Stimulated activated CD8-positive, alpha-beta memory T cell treated with anti-CD3 and anti-CD28 coated beads, Interleukin-2, amount 100 ng/mL, for 48 hours (primary cell): ENCODE measurements at places on chromosomes 1 and 21.

- DNase-seq: no peak
Observed at GRCh38 chr1:201795066-201795465, 33.9 kb upstream of the IPO9 start.

- no peak for DNase-seq
Observed at GRCh38 chr21:28177124-28177523, 815.6 kb downstream of the LTN1 start.

DNA sequence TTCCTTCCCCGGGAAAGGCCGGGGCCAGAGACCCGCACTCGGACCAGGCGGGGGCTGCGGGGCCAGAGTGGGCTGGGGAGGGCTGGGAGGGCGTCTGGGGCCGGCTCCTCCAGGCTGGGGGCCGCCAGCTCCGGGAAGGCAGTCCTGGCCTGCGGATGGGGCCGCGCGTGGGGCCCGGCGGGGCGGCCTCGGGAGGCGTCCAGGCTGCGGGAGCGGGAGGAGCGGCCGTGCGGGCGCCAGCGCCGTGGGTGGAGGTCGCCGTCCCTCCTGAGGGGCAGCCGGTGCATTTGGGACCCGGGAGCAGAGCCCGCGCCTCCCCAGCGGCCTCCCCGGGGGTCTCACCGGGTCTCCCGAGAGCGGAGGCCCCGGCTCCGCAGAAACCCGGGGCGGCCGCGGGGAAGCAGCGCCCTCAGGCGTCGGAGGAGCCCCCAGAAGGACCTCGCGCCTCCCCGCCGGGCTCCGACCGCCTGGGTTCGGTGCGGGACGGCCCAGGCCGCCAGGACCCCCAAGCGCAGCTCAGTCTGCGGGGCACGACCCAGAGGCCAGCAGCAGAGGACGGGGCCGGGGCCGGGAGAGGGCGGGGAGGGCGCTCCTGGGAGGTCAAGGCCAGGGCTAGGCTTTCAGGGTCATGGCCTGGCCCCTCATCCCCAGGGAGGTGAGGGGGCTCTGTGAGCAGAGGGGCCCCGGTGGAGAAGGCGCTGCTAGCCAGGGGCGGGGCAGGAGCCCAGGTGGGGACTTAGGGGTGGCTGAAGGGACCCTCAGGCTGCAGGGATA lies 7.2 kb upstream of the SLX9 start:
- no peak for DNase-seq

- no peak for DNase-seq
Observed at GRCh38 chr1:117834416-117834815, 95.0 kb downstream of the GDAP2 start.

- DNase-seq: peak; percentile 53
Observed at GRCh38 chr1:32981003-32981901, 16.6 kb upstream of the RNF19B start.

GRCh38 chr1:5936126-5936525 lies 56.1 kb downstream of the NPHP4 start:
- no peak for DNase-seq

- no peak for DNase-seq
Observed at GRCh38 chr21:45302082-45303061, 14.7 kb upstream of the POFUT2 start.

DNA sequence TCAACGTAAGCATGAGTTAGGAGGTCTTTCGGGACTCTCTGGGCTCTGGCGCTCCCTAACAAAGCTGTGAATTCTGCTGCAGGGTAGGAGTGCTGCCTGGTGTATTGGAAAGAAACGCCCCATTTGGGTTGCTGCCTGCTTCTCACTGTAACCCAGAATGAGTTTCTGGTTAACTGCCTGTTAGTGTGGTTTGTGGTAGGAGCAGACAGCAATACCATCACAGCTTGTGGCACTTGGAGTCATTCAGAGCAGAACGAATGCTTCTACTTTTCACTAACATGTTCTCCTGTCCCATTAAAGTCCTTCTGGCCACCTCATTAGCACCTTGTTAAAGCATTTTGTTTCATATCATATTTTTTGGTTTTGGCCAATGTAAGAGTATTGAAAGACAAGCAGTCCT lies 18.1 kb downstream of the MAP3K7CL start:
- DNase-seq: no peak

- DNase-seq: no peak
Observed at GRCh38 chr21:38804789-38805327, 871 bp upstream of the ETS2 start.

- DNase-seq: no peak
Observed at GRCh38 chr1:9590945-9591668, 2.4 kb downstream of the TMEM201 start.

DNA sequence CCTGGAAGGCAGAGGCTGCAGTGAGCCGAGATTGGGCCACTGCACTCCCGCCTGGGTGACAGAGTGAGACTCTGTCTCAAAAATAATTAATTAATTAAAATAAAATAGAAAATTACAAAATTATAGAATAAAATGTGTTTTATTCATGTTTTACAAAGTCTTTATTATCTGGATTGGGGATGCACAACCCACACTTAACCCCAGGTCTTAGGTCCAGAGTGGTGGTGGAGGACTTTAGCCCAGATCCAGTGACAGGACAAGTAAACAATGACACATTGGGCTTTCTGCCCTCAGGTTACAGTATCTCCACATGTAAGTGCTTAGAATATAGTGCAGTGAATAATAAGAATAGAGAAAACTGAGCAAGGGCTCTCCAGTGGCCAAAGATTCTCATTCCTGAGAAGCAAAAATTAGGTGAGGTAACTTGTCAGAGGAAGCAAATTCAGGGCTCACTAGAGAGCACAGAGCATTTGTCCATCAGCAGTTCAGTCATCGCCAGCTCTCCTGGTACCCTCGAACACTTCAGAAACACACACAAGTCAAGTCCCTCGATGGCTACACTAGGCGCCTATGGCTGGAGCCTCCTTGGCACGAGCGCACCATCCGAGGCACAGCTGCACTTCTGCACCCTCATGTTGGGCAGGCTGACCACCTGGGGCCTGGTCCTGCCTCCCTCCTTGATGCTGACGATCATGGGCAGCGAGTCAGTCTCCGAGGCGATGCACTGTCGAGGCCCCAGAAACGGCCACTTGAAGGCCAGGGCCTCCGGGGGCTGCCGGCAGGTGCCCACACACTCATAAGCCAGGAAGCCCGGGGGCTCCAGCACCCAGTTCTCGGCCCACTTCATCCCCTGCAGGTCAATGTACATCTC lies 2.6 kb downstream of the LEFTY1 start:
- DNase-seq: no peak

DNA sequence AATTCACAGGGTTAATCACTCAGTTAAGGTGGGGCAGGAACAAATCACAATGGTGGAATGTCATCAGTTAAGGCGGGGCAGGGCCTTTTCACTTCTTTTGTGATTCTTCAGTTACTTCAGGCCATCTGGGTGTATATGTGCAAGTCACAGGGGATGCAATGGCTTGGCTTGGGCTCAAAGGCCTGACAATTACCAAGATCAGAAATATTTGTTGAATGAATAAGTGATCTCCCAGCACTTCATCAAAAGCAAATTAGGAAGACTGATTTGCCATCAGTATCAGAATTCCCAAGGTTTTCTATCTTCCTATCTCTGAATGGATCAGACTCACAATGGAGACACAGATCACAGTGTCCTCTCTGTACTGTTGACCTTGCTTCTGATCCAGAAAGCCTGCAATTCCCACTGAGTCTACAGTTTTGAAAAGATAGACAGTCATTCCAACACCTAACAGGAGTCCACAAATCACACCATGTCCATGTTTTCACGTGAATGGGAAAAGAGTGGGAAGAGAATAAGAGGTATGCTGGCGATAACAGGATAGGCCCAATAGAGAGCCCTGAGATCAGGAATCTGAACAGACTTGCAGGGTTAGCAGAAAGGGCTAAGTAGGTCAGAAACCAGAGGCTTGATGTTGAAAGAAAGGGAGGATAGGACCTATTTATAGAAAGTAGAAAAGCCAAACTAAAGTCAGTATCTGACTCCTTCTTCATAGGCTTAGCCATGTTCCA lies 75.3 kb downstream of the KCNK1 start:
- DNase-seq: no peak

- DNase-seq: no peak
Observed at GRCh38 chr1:220528679-220529501, 954 bp downstream of the MARK1 start.

DNA sequence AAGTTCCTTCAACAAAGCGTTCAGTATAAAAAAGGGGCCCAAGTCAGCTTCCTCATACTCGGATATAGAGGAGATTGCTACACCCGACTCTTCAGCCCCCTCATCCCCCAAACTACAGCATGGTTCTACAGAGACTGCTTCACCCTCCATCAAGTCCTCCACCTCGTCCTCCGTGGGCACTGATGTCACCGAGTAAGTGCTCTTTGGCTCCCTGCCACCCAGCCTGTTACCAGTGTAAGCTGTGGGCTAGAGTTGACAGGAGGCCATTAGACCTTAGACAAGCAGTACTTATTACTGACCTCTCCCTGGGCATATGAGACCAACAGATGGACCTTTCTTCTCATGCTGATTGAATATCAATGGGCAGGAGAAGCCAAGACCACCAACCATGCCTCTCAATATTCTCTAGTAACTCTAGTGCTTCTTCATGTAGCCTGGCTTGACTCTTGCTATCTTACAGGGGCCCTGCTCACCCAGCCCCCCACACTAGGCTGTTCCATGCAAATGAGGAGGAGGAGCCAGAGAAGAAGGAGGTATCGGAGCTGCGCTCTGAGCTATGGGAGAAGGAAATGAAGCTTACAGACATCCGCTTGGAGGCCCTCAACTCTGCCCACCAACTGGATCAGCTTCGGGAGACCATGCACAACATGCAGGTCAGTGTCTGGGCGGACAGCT lies 20.9 kb upstream of the IPO9 start:
- no peak for DNase-seq

DNA sequence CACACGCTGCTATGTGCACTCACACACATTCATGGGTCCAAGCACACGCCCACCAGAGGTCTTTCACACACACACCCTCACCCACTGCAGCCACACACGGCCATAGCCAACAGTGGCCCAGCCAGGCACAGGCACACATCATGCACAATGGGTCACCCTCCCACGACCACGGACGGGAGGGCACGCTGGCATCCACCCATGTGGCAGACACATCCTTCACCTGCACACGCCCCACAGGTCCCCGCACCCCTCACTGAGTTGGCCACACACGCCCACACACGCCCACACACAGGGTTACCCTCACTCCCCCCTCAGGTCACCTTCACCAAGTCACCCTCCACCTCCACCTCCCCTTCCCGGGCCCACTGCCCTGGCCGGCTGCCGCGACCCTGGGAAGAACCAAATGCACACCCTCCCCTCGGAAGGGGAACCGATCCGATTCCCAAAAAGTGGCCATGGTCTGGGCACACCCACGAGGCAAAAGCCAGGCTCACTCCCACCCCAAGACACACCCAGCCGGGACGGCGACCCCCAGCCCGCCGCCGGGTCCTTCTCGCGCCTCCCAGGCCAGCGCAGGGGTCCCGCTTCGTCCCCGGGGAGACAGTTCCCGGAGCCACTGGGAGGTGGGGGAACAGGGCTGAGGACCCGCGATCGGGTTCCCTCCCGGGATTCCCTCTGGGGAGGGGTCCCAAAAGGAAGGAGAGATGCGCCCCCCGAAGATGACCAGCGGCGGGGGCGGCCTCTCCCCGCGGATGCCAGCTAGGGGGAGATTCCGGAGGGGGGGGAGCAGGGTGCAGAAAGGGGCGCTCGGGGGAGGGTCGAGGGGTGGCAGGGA lies 860 bp downstream of the SDC3 start:
- DNase-seq: no peak

DNA sequence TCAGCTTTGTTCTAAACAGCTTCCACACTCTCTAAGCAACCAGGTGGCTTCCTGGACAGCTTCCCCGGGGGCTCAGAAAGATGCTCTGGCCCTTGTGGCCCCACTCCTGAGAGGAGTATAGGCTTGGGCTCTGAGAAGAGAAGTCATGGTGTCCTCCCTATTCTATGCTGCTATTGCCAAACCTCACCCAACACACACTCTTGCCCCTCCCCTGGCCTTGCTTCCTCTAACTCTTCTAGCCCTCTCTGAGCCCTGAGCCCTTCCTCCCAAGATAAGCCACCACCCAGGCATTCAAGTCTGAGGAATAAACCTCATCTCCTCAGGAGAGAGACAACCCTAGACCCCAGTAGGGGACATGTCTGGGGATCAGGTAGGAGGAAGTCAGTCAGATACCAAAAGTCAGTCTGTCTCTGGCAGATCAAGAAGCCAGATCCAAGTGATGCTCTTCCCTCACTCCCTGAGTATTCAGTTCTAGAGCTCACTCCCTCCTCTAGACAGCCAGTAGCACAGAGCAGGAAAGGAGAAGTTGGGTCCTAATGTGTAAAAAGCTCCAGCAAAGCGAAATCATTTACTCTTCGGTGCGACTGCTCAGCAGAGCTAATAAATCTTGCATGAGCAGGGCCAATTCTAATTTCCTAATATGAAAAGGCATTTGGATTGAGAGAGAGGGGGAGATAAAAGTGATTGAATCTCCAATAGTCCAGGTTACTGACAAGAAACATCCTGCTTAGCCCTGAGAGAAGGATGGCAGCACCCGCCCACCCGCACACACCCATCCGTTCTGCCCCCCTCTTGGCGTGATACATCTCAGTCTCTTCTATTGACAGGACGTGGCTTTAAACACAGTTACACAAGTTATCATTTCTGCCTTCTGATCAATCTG lies 50.5 kb downstream of the DMAP1 start:
- no peak for DNase-seq

DNA sequence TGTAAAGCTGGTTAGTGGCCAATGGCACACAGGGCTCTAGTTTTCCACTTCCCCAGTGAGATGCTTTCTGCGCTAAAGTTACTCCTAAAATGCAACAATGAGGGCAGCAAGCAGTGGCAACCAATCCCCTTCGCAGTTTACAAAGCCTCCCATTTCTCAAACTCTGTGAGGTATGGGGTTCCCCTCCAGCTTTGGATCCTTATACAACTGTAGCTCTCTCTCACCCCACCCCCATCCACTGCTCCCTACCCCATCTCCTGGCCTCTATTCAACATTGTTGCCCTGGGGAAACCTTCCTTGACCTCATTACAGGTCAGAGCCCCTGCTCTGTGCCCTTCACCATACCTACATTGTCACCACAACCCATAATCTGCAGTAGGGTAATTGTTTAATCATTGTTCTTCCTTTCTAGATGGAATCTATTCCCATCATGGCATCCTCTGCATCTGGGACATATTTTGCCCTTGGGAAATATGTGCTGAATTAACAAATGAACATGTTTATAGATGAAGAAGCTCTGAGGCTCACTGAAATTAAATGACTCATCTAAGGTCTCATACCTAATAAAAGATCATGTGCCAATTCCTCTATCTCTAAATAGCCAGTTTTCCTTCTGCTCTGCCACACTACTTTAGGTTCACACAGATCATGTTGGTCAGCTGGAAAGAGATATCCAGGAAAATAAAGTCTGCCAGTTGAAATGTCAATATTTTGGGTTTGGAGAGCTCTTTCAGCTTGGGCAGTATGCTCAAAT lies 12.6 kb downstream of the KIAA0040 start:
- no peak for DNase-seq

GRCh38 chr1:87449348-87449963 lies 120.8 kb downstream of the LMO4 start:
- DNase-seq: peak; percentile 30

GRCh38 chr21:42258150-42258884 lies 39.4 kb downstream of the ABCG1 start:
- DNase-seq: peak; percentile 78

GRCh38 chr21:15141261-15141970 lies 76.6 kb upstream of the NRIP1 start:
- DNase-seq: no peak
